ENCODE measurements at places on chromosomes 1 and 21.

DNA sequence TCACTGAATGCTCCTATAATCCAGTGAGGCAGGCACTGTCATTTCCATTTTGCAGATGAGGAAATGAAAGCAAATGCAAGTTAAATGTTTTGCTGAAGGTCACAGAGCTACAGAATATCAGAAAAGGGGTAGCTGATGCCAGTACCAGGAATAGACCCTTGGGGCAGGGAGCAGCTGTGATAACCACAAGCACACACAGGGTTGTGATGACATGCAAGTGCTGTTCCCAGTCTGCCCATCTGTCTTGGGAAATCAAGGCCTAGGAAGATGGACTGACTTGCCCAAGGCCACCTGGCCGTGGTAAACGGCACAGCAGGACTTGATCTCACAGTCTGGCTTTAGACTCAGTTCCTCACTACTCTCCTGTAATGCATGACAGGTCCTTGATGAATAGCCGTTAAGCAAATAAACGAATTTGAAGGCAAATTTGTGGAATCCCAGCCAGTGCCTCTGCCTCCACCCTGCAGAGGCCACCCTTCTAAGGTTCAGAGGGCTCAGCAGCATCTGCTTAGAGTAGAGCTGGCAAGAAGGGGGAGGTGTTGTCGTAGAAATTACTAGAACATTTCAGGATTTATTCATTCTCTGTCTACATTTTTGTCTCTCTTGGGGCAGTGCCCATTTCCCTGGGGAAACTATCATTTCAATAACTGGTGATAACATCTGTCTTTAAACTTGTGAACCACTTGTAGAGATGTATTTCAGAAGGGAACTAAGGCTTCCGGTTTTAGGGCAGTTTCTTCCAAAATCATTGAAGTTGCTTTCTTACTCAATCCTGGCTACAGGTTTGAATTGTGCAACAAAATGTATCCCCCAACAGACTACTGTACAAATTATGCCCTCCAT, 53.2 kb upstream of the MRPS6 start:
- DNase-seq: peak; percentile 21

DNA sequence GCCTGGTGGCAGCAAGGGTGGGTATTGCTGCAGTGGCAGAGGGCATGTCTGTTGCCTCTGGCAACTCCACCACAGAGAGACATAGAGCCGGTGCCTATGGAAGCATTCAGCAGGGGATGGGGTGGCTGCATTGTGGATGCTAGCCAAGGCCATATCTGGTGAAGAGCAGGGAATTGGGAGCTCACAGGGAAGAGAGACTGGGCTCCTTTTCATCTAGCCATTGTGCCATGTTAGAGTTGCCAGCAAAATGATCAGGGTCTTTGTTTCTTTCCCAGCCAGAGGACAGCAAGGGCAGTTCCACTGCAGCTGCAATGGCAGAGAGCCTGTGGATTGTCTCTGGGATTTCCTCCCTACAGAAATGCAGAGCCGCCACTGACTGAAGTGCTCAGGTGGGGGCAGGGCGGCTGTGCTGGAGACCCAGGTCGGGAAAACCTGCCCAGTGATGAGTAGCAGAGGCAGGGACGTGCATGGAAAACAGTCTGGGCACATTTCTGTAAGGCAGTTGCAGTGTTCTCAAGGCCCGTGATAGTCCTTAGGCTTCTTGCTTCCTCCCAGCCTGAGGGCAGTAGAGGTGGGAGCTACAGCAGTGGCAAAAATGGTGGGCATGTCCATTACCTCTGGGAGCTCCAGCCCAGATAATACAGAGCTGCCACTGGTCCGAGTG, 40.2 kb upstream of the CYP4X1 start:
- no peak for DNase-seq

DNA sequence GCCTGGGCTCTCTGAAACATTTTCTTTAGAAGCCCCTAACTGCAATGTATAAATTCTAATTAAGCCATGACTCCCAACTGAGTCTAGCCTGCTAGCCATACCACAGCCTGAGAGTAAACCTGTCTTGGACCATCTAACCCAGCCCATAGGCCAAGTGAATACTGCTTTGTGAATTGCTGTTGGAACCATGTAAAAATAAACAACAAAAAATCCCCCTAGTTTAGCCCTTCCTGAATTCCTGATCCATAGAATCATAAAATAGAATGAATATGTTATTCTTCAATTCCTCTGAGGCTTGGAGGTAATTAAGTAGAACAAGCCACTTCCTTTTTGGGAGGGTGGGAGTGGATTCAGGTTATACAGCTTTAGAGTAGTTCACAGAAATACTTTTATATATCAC, 1496.4 kb downstream of the MRPL39 start:
- DNase-seq: no peak

GRCh38 chr1:238991765-238992495, 394.4 kb upstream of the CHRM3 start:
- DNase-seq: no peak

DNA sequence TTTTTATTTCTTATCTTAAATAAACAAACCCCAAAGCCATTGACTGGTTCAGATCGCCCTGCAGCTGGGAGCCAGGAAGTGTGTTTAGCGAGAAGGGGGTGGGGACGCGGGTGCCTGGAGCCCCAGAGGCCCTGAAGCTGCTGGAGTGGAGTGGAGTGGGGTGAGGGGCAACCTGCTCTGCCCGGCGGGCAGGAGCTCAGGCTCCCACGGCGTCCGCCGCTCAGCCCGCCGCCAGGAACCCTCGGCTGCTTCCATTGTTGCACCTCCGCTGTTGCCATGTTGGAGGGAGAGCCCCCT, 673 bp downstream of the PIK3C2B start:
- DNase-seq: peak; percentile 55

- no peak for DNase-seq
Observed at GRCh38 chr1:69952676-69953075, 252.7 kb downstream of the LRRC40 start.

GRCh38 chr21:44878053-44878982, 4.8 kb upstream of the PTTG1IP start:
- DNase-seq: no peak

- no peak for DNase-seq
Observed at GRCh38 chr21:28298251-28298672, 694.4 kb downstream of the LTN1 start.

- DNase-seq: peak; percentile 90
Observed at GRCh38 chr1:26993237-26994019, at the start of gene TRNP1. Gene TRNP1, plus strand, starts transcription at chr1:26993692. Its CDS starts 95 bp downstream, at chr1:26993787.

Data from HEK293T (cell line).